ENCODE measurements at places on chromosomes 16 and 17.

DNA sequence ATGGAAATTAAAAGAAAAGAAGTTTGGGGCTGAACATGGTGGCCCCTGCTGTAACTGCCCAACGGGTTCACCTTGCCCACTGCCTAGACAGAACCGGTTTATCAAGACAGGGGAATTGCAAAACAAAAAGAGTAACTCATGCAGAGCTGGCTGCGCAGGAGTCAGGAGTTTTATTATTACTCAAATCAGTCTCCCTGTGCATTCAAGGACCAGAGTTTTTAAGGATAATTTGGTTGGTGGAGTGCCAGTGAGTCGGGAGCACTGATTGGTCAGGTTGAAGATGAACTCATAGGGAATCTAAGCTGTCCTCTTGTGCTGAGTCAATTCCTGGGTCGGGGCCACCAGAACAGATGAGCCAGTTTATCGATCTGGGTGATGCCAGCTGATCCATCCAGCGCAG is 4.4 kb upstream of the SCPEP1 start:
- DNase-seq = no peak

DNA sequence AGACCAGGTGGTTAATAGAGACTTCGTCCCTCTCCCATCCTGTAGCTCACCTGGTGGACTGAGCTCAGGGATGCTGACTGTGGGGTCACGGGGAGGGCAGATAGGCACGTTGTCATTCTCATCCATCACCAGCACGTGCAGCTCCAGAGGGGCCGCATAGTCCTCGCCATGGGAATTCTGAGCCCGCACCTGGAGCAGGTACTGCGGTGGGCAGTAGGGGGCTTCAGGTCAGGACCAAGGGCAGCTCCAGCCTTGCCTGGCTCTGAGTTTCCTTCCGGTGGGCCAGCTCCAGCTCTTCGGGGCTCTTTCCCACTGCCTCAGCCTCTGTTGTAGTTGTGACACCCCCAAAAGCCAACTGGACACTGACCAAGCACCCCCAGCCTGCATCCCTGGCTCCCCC is 5.6 kb downstream of the CDH16 start:
- no peak for DNase-seq

DNA sequence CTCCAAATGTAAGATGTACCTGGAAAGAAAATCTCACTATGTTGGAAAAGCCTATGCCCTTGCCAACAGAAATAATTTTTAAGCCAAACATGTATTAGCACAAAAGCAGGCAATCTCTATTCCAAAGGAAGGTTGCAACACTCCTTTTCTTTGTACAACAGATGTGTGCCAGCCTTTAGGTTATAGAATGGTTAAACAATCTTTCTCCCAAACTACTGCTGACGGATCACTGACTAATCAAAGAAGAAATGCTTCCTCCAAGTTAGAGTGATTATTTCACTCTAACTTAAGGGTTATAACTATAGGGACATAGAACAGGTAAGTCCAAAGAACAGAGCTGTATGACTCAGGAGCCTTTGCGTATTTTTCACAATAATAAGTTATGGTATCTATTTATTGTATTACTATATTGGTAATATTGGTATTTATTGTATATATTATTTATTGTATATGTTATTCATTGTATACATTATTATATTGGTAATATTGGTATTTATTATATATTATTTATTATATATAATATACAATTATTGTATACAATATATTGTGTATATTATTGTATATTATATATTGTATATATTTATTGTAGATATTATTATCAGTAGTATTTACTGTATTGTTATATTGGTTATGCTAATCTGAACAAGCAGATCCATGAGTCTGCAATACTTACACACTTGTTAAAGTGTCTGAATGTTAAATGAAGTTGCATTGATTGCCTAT is 36.7 kb upstream of the ABCA5 start:
- no peak for DNase-seq

- no peak for DNase-seq
Measured at GRCh38 chr17:58568044-58568799, 53.8 kb upstream of the MTMR4 start.

- no peak for DNase-seq
Measured at GRCh38 chr17:74832421-74832820, 27.3 kb downstream of the GRIN2C start.

DNA sequence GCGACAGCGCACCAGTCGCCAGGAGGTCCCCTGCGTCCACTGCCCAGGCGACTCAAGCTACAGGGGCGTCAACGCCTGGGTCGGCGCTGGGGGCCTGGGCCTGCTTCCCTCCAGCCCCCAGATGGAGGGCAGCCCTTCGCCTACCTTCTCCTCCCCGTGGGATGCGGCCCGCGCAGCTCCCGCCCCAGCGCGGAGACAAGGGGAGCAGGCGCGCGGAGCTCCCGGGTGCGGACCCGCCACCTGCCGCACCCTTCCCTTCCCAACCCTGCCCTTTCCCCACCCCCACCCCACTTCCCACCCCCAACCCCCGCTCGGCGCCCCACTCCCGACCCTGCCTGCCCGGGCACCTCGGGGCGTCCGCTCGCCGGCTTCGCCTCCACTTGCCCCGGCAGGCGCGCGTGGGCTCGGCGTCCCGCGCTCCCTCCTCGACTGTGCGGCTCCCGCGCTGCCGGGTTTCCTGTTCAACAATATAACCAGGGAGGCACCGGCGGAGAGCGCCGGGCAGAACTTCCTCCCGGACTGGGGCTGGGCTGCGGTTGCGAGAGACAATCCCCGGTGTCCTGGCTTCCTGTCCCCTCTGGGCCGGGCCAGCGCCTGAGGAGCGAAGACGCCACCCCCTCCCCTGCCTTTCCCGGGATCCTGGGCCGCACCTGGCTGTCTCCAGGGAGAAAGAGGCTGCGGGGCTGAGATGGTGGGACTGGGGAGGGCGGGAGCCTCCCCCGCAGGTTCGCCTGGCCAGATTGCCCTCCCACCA is at the start of gene ARHGAP27:
ARHGAP27 (minus strand) TSS at position 466 of the 754 bp plus-strand sequence. CDS start 2,591 bp downstream, outside the sequence.
- DNase-seq = no peak

DNA sequence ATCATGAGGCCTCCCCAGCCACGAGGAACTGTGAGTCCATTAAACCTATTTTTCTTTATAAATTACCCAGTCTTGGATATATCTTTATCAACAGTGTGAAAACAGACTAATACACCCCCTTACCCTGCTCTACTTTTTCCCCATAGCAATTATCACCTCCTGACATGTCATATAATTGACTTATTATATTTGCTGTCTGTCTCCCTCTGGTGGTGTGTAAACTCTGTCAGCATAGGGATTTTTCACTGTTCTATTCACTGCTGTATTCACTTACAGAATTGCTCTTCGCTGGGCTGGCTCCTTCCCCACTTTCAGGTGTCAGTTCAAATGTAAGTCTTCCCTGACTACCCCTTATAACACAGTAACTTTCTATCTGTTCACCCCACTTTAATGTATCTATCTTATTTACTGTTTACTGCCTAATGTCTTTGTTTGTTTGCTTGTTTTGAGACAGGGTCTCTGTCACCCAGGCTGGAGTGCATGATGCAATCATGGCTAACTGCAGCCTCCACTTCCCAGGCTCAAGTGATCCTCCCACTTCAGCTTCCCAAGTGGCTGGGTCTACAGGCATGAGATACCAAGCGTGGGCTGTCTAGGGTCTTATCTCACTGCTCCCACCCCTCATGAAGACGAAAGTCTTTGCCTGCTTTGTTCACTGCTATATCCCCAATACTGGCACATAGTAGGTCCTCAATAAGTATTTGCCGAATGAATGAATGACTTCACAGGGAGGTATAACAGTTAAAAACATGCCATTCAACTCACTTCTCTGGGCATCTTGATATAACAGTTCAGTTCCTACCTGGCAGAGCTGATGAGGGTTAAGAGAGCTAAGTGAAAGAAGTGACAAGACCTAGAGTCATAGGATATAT is 52.4 kb upstream of the CDH3 start:
- DNase-seq = no peak

DNA sequence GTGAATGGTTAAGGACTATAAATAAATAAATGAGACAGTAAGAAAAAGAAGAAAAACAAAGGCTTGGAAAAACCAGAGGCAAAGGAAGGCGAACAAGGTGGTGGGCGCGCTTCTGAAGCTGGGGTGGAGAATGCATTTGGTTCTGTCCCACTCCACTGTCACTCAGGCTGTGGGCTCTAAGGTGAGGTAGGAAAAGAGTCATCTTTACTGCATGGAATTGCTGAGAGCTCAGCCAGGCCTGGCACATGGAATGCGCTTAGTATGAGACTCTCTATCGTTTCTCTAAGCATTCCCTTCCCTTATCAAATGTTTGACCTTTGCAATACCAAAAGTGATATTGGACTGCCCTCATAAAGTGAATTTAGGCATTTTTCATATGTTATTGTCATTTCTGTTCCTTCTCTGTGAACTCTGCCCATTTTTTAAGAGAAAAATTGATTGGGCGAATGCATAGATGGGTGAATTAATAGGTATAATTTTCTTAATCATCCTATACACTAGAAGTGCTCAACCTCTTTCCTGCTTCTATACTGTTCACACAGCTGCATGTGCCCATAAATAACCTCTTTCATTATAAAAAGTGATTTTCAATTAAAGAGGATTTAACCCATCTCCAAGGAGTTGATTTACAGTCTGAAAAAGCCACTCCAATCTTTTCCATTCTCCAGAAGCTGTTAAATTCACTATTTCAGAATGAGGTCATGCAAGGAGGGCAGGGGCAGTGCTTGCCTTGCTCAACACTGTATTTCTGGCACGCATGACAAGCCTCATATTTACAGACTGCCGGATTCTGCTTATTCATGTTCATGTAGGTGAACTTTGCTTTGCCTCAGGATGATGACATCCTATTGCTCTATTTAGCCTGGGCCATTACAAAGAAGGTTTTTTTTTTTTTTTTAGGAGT is 87.7 kb downstream of the MYH10 start:
- DNase-seq = no peak

GRCh38 chr17:33925649-33926048 is 329.4 kb upstream of the CCL2 start:
- no peak for DNase-seq

DNA sequence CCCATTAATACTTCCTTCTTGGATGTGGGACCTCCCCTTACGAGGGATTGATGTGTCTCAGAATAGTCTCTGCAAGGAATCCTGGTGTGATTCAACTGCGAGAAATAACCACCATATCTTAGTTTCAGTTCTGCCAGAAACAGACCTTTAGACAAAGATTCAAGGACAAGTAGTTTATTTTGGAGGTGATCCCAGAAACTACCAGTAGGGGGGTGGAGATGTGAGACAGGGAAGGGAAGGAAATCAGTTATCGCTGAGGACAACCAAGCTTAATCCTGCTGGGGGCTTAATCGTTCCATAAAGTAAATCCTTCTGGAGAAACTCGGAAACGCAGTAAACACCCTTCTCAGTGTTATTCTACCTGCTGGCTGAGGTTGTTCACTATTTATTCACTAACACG is 5.0 kb upstream of the SDR42E1 start:
- DNase-seq = no peak

DNA sequence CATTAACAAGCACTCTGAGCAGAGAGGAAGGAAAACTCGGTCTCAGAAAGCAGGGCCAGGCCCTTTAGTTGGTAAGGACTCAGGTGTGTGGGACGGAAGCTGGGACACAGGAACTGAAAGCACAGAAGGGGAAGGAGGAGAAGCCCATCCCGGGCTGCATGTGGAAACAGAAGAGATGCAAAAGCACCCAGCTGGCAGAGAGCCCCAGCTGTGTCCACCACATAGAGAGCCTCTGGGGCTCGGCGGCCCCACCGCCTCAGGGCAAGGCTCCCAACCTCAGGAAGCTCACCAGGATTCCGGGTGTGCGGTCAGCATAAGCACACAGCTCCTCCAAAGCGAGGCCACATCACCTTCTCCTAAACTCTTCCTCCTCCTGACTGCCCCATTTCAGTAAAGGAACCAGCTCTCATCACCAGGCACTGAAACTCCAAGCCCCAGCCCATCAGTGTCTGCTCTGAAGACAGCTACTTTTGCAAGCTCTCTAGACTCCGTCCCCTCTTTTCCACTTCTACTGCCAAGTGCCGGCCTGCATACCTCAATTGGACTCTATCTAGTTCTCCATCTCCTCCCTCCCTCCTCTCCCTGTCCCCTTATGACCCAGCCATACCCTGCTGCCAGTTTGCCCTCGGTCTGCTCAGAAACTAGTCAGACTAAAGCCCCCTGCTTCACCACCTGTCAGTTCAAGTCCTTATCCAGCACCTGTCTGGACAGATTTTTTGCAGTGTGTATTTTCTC is 6.0 kb downstream of the ST3GAL2 start:
- no peak for DNase-seq

DNA sequence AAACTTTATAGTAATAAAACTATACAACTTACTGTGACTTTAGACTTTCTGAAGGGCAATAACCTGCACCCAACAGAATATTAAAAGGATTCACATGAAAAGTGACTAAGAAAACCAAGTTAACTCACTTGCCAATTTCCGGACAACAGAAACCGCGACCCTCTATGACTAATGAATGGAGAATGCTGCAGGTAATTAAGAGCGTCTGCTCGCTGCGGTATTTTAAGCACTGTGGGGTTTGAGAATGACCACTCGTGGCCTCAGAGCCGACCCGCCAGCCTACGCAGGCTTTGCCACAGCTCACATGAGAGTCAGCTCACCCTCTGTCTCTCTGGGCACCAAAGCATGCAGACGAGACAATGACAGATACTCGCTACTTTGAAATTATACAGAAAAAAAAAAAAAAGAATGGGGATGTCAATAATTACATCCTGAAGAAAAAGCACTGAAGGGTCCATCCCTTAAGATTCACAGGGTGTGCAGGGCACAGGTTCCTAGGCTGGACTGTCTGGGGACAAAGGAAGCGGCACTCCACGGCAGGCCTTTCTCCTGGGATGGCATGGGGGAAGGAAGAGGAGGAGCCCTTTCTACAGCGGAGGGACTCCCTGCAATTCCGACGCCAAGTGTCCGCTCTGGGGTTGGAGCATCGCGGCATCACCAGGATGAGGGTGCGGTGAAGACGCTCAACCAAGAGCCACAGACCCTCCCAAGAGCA is 35.0 kb downstream of the ZCCHC14 start:
- no peak for DNase-seq

- DNase-seq = no peak
Measured at GRCh38 chr16:81997738-81998137, 13.5 kb downstream of the SDR42E1 start.
